Stimulated activated CD4-positive, alpha-beta T cell treated with anti-CD3 and anti-CD28 coated beads, Interleukin-1b, Interleukin-23, amount 100 ng/mL, for 1 hour (primary cell): ENCODE measurements at places on chromosomes 12 and 14.

DNA sequence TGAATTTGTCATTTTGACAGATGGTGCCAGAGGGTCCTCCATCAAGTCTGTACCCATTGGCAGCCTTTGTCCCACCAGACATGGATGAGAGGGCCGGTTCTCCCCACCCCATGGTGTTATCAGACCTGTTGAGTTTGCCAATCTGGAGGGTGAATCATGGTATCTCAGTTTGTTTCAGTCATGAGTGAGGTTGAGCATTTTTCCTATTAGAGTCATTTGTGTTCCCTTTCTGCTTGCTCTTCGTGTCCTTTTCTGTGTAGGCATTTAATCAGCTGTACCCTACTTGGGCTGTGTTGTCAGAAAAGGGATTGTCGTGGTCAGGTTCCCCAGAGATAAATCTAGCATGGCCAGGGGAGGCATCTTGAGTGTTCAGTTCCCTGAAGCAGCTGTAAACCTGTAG is 30.5 kb downstream of the SLC24A4 start:
- no peak for DNase-seq

- no peak for DNase-seq
Observed at GRCh38 chr12:69540987-69541386, 44.3 kb upstream of the CCT2 start.

- DNase-seq = no peak
Observed at GRCh38 chr12:50016501-50017475, 8.5 kb downstream of the RACGAP1 start.

DNA sequence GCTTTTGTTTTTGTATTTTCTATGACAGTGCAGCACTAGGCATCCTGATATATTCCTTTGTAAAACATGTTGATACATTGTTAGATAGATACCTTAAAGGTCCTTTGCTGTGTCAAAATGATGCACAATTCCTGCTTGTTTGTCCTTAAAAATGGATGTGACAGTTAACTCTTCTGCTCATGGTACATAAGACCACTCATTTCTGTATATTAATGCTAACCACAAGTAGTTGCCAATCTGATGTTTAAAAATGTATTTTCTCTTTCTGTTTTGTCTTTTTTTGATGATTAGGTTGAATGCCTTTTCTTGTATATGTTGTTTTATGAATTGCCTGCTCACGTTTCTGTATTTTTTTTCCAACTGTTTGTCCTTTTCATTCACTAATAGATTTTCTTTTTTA is 35.1 kb downstream of the ATF7IP start:
- DNase-seq = no peak

GRCh38 chr12:119666900-119667576 is 895 bp upstream of the PRKAB1 start:
- no peak for DNase-seq

GRCh38 chr14:60561845-60562746 is 53.1 kb downstream of the SIX6 start:
- DNase-seq = no peak

DNA sequence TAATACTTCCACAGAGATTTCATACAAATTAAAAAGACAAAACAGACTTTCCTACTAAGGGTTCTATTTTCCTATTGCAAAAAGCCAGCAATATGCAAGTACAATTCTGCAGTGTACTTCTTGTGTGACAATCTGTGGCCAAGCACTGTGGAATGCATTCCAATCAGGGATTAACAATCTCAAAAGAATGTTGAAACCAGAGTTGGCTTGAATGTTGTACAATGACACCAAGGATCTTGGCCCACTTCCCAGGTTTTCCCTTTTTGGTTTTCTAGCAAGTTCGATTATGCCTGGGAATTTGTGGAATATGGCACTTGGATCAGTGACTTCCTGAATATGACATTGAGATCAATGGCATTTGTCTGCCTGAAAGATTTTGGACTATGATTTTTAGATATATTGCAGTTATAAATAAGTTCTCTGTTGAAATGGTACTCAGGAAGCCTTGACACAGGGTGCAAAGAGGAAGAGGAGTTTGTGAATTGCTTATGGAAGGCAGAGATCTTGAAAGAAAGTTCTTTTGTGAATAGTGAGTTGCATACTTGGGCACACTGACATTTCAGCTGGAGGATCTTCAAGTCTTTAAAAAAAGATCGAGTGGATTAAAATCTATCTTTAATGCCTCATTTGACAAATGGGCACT is 81.4 kb upstream of the FERMT2 start:
- DNase-seq = no peak

DNA sequence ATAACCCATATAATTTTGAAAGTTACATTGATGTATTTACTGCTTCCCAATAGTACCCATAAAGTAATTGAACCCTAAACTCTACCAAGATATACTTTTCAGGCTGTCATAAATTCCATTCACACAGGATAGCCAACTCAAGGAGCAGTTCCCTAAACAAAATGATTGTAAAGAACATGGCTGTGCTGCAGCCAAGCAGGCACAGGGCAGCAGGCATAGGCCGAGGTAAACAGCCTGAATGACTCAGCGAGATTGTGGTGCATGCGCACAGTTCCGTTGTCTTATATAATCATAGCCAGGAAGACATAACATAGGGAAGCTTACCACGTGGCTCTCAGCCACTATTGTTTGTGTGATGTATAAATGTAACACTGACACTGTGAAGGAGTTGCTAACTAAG is 344.9 kb downstream of the FSCB start:
- no peak for DNase-seq

DNA sequence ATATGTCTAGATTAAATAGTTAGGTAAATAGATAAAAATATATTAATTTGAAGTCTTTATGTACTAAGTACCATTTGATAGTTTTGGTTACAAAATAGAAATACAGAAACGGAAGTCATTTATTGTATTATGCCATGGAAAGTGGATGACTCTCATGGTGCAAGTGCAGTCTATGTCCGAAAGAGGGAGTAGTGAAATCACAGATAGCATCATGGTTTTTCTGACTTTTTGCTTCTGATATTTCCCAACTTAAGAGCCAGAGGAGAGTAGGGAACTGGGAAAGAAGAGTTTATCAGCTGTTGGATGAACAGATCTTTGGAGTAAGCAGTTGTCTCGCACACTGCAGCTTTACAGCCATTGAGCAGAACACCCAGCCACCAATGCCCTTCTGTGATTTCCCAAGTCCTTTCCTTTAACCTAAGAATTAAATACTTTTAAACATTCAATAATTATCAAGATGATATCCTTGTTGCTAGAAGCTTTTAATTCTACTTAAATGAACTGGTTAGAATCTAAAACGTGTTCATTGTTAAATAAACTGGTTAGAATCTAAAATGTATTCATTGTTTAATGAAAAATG is 18.4 kb upstream of the SRGAP1 start:
- no peak for DNase-seq

GRCh38 chr12:96069511-96070231 is 34.3 kb upstream of the LTA4H start:
- no peak for DNase-seq

DNA sequence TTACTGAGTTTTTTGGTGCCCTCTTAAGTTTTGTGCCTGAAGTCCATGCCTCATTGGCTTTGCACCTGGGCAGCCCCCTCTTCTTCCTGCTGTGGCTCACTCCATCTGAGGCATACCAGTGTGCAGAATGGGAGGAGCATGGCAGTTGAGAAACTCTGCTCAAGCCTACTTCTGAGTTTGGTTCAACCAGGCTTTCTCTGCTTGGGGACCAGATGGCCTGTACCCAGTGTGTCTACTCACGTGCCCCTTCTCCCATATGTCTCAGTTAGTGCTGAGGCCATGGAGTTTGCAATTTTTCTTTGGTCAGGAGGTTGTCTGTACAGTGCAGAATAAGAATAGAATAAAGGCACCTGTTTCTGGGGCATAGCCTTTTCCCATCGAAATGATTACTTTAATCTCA is 383.3 kb upstream of the DDHD1 start:
- DNase-seq = no peak

GRCh38 chr14:105098316-105098715 is 33.1 kb upstream of the GPR132 start:
- DNase-seq = no peak

DNA sequence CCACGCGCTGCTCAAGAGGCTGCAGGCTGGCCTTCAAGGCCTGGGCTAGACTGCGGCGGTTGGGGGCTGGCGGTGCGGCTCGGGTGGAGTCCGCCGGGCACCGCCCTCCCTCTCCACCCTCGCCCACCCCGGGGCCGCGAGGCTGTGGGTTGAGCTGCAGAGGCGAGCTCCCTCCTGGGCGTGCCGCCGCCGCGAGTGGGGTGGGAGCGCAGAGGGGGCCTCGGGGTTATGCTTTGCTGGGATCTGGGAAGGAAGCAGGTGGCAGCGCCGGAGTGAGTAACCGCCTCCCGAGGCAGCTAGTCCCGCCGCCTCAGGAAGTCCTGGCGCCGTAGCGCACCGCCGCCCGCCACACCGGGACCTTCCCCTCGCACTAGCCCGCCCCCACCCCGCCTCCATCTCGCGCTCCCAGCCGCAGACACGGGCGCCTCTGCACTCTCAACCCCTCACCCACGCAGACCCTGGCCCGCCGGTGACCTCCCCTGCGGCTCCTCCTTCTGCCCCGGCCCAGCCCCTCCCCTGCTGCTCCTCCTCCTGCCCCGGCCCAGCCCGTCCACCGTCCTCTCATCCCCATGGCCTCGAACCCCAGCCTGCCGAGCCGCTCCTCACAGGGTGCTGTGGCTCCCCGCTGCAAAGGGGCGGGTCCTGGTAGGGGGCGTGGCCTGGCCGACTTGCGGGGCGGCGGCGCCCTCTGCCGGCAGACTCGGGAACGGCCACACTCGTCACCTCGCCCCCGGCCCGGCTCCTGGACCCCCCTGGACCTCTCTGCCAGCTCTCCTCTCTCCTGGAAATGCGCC is 16.6 kb downstream of the TAMALIN start:
- DNase-seq = peak; percentile 82

- no peak for DNase-seq
Observed at GRCh38 chr12:45473636-45474035, 255.9 kb upstream of the ARID2 start.

DNA sequence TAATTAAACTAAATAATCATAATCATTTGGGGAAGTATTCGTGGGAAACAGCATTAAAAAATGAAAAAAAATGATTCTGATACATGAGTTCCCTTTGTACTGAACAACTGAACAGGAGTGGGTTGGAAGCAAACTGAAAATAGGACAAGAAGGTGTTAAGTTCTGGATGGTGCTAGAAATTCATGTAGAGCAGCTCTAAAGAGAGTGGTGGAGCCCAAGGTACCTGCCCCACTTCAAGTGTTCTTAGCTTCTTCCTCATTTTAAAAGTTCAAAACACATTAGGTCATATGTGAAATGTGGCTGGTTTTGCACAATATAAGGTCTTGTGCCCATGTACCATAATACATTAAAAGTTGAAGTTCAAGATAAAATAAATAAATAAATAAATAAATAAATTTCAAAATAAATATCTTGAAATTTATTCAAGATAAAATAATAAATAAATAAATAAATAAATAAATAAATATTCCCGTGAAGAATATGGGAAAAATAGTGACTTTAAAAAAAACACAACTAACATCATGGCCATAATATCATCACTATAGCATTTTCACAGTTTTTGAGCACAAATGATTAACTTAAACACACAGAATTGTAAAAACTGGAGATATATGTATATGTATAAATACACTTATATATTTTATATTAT is 191.5 kb upstream of the PRKD1 start:
- DNase-seq = no peak

- DNase-seq = no peak
Observed at GRCh38 chr12:124298685-124299410, 4.0 kb downstream of the RFLNA start.

- no peak for DNase-seq
Observed at GRCh38 chr14:22887260-22887989, 4.4 kb downstream of the REM2 start.

GRCh38 chr14:95098984-95099599 is 58.2 kb downstream of the DICER1 start:
- no peak for DNase-seq

- DNase-seq = no peak
Observed at GRCh38 chr14:80678436-80678835, 263.1 kb downstream of the CEP128 start.

- DNase-seq = no peak
Observed at GRCh38 chr12:100579844-100580243, 6.4 kb downstream of the GAS2L3 start.

- DNase-seq = no peak
Observed at GRCh38 chr12:53204351-53204750, 2.7 kb downstream of the ITGB7 start.

GRCh38 chr14:98144964-98145363 is 1127.0 kb downstream of the BCL11B start:
- DNase-seq = no peak

DNA sequence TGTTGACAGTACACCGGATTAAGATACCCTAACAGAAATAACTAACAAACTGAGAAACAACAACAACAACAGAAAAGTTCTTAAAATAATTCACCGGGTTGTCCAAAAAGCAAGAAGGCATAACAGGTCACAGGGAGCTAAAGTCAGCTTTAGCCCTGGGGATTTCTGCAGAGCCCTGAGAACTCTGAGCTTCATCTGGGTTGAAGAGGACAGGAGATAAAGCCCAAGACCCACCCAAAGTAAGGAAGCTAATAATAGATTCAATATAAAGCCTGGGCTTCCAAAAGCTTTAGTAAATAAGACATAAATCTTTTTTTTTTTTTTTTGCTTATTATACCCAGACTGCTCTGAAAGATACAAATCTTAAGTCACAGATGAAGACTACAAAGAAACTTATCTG is 44.1 kb upstream of the MTERF2 start:
- no peak for DNase-seq

GRCh38 chr12:102631274-102631673 is 150.9 kb upstream of the IGF1 start:
- DNase-seq = no peak

- DNase-seq = no peak
Observed at GRCh38 chr12:53378724-53379388, 1.1 kb upstream of the SP1 start.

- DNase-seq = no peak
Observed at GRCh38 chr14:24941719-24942118, 108.2 kb downstream of the STXBP6 start.

DNA sequence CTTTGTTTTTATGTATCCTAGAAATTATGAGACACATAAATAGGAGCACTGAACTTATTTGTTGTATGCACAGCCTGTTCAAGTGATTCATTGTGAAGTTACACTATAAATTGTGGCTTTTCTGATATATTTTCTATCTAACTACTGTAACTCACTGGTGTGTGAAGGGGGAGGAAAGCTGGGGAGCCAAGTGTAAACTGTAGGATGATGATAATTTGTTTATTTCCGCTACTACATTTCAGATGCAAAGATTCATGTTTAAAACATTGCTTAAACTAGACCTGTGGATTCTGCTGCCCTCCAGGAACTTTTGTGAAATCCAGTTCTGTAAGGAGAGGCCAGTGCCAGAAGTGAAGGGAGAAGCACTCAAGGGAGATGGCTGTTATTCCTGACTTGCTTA is 3.3 kb downstream of the TMTC2 start:
- no peak for DNase-seq
